GM12891 (cell line): ENCODE measurements at places on chromosomes 11 and 22.

- peak; percentile 82 for DNase-seq
Measured at GRCh38 chr11:65857853-65858680, at the start of gene CFL1. TSS of gene CFL1 (minus strand) at chr11:65858180. CDS start at chr11:65858099, 81 bp downstream.

DNA sequence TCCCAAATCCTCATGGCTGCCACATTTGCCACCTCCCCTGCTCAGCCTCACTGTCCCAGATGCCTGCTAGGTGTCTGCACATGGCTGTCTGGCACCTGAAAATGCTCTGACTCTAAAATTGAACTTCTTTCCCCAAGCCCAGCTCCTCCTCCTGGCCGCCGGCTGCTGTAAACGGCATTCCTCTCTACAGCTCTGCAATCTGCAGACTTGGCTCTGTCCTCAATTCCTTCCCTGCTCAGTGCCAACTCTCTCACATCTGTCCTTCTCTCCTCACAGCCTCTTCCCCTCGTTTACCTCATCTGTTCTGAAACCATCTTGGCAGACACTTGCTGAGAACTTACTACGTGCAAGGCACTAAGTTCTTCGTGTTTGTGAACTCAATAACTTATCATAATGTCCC is 169.4 kb upstream of the SYT13 start:
- no peak for DNase-seq

GRCh38 chr11:127651888-127652221 is 651.3 kb upstream of the KIRREL3 start:
- no peak for DNase-seq

DNA sequence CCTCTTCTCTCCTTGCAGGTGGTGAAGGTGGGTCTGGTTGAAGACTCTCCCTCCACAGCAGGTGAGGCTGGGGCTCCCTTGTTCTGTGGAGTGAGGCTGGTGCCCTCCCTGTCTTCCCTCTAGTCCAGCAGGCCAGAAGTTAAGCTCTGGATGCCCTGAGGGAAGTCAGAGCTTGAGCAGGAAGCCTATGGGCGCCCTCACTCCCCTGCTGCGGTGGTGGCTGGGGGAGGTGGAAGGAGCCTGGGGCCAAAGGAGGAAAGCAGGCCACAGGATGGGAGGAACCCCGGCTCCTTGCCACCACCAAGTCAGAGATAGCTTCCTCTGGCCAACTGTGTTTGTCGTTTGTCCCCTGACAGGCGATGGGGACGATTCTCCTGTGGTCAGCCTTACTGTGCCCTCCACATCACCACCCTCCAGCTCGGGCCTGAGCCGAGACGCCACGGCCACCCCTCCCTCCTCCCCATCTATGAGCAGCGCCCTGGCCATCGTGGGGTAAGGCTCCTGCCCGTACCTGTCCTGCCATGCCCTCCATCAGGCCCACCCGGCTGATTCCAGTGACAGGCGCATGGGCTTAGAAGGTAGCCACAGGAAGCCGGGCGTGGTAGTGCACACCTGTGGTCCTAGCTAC is 29.5 kb upstream of the RAB1B start:
- DNase-seq: no peak

DNA sequence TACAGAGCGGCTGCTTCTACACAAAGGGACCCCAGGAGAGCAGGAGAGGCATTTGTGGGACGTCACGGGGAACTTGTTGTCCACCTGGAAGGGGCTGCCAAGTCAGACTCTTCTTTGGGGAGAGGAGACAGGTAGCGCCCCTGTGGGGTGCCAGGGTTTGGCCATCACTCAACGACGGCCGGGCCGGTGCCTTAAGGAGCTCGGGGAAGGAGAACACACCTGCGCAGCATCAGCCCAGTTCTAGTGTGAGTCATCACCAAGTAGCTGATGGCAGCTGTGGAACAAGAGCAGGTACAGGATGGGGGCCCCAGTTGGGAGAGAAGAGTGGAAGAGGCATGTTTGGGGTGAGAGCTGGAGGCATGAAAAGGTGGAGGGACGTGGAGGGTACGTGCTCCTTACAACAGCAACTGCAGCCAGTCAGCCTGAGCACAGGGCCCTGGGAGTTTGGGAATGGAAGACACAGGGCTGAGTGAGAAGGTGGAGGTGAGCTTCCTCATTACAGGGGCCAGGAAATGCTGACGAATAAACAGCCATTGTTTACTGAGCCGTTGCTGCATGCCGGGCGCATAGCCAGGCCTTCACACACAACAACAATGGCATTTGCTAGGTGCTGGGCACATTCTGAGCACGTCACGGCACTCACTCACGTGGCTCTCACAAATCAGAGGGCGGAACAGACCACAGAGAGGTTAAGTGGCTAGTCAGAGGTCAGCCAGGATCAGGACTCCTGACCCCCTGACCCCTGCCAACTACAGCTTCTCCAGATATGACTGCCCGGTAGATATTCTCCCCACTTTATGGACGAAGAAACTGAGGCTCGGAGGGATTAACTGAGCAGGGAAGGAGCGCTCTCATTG is 29.1 kb upstream of the TP53I11 start:
- DNase-seq: no peak

DNA sequence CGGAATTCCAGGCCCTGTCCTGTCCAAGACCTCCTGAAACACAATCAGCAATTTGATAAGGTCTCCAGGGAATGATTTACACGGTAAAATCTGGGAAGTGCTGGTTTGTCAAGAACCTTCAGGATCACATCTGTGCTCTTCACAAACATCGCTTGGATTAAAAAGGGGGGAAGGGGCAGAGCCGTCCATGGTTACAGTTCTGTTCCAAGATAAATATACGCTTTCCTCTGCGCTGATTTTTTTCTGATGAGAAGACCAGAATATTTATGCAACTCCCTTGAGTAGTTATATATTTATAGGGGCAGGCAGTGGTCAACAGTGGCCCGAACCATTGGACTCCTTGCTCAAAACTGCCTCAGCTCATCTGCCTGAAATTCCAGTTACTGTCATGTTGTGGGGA is 9.2 kb upstream of the APOL5 start:
- no peak for DNase-seq

DNA sequence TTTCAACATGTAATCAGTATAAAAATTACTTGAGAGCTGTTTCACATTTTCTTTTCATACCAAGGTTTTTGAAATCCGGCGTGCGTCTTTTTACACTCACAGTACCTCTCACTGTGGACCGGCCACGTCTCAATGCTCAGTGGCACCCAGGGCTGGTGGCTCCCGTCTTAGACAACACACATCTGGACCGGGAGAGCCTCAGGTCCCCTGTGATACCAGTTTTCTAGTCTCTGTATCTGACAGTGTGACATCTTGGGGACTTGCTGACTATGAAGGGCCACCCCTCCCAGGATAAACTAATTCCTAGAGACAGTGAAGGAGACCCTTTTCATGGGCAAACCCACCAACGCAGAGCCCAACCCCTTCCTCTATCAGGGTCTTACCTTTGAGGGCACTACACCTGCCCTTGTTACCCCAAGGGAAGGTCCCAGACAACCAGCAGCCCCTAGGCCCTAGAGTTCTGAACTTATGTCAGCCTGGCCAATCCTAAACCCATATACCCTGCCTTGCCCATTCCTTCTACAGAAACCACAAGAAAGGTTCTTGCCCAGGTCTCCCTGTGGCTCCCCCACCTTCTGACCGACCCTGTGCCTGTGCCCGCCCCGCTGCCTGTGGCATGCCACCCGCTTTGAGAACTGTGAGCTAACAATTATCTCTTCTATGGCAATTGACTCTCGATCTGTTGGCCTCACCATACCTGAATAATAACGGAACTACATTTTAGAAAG is 6.1 kb upstream of the ASCL2 start:
- no peak for DNase-seq

- DNase-seq: no peak
Measured at GRCh38 chr22:17915188-17915587, 109.2 kb downstream of the MICAL3 start.

- no peak for DNase-seq
Measured at GRCh38 chr22:24768537-24769374, 5.8 kb downstream of the PIWIL3 start.

- DNase-seq: no peak
Measured at GRCh38 chr11:2451336-2451735, 6.5 kb downstream of the KCNQ1 start.

DNA sequence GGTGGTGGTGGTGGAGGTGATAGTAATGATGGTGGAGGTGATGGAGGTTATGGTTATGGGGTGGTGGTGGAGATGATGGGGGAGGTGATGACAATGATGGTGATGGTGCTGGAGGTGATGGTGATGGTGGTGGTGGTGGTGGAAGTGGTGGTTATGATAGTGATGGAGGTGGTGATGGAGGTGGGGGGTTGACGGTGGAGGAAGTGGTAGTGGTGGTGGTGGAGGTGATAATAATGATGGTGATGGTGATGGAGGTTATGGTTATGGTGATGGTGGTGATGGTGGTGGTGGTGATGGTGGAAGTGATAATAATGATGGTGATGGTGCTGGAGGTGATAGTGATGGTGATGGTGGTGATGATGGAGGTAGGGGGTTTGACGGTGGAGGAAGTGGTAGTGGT is 16.9 kb upstream of the WNT7B start:
- DNase-seq: no peak

DNA sequence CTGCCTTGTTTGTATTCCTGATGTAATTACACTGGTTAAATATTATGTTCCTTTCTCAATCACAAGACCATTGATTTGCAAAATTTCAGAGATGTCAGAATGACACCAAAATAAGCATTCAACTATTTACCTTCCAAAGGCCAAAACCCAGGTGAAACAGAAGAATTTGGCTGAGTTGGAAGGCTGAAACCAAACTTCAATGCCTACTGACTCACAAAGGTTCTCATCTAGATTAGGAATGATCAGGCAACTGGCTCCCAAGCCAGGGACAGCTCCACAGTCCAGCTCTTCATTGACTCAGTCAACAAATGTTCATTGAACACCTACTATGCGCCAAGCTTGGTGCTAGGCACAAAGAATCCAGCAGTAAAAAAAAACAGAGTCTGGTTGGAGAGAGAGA is 13.4 kb upstream of the SLC35C1 start:
- no peak for DNase-seq

DNA sequence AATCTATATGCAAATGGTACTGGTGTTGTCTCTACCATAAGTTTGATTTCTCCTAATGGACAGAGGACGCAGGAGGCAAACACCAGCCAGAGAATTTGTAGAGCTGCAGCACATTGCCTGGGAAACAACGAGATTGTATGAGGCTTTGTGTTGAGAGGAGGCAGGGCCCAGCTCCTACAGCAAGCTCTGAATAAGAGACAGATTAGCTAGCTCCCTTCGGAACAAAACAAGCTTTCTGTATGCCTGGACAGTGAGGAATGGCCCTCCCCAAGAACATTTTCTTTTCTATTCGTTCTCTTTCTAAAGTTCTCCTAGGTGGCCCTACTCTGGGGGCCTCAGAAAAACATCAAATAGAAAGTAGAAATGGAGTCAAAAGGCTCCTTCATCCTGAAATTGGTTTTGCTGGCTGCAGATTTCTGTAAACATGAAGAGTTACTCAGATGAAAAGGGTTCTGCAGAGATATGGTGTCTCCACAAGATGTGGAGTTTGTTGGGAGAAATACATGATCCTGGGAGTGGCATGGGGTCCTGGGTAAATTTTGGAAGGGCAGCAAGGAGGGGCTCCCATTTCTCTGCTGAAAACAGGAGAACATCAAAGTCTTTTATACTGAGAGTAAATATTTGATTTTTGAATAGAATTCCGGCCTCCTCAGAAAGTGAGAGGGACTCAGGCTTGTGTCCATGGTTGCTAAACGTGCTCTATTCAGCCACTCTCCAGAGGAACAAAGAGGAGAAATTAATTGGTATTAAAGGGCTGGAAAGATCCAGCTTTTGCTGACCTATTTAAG is 6.8 kb upstream of the HEPACAM start:
- DNase-seq: no peak

DNA sequence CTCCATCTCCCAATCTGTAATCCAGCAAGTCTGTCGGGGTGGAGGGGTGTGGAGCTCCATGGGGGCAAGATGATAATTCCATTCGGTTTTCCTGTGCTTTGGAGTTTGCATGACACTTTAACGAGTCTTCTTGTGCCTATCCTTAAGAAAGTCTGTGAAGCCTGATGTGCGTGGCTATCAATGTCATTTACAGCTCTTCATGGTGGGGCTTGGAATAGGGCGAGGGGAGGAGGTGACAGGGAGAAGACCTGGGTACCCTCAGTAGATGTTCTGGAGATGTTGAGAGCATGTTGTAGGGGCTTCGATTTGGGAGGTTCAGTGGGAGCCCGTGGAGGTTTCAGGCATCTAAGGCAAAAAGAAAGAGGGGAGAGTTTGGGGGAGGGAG is 579 bp upstream of the PHLDB1 start:
- DNase-seq: no peak

GRCh38 chr11:120931057-120931779 is 92.7 kb upstream of the TBCEL start:
- no peak for DNase-seq

DNA sequence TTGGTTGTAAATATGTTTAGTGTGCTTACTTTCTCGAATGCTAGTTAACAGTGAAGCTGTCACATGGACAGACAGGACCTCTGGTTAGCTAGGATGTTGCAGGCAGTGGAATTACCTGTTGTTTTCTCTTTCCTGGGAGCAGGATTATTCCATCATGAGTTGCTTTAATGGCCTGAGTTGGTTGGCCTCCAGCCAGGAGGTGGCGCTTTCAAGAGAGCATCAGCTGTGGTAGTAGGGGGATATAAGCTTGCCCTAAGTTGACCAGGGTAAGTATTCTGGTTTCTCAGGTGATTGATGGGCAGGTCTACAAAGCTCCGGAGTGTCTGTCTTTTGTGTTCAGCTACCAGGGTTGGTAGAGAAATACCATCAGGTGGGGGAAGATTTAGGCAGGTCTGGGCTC is 43.5 kb downstream of the NELL1 start:
- no peak for DNase-seq

- DNase-seq: no peak
Measured at GRCh38 chr11:125022551-125022950, 40.6 kb upstream of the SLC37A2 start.

DNA sequence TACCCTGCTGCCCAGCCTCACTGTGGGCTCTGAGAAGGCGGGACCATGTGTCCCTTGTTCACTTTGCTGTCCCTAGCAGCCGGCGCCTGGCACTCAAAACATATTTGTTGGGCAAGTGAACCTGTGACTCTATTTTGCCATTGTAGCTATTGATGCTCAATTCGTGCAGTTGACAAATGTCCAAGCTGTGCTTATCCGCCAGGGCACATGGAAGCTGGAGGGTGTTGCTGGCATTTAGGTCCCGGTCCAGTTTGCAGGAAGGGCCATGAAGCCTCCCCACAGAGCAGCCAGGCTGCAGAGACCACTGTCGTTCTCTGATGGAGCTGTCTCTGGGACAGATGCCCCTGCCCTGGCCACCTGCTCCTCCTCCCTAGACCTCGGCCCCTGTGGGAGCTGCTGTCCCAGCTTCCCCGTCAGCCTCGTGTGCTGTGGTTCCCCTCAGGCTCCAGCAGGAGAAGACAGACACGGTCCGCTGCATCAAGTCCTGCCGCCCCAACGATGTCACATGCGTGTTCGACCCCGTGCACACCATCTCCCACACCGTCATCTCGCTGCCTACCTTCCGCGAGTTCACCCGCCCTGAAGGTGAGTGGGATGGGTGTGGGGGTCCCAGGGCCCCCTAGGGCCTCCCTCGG is 71.5 kb downstream of the FBLN1 start:
- no peak for DNase-seq

- no peak for DNase-seq
Measured at GRCh38 chr11:100980156-100980555, 149.5 kb downstream of the PGR start.
